ENCODE measurements at places on chromosomes 4 and X.

DNA sequence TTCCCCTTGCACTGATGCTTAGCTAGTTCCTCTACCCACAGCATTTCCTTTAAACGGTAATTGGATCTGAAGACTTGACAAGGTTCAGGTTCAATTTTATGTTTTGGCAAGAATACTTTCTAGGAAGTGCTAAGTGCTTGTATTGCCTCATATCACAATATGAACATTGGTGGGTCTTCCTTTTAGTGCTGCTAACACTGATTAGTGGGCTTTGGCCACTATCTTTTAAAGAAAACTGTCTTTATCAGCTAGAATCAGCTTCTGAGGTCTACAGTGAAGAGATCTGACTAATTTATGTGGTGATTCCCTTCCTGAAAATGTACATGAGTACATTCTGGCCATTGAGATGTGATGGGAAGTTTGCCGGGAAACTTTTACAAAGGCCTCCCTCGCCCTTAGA is 316.7 kb upstream of the KLF3 start:
- no peak for DNase-seq

GRCh38 chr4:24768006-24768405 is 27.4 kb upstream of the SOD3 start:
- no peak for DNase-seq

DNA sequence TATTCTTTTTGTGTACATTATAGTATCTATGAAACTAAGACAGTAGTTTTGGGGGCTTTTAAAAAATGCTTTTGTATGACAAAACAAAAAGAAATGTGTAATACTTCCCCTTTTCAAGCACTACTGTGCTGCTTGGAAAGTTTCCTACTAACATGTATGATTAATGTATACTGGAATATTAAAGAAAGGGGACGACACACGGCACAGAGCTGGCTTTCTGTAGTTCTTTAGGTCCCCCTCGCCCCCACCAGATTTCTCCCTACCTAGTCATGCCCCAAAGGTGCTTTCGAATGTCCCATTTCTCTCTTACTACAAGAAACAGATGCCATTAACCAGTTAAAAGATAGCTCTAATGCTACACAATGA is 1.6 kb upstream of the AP1S2 start:
- no peak for DNase-seq

DNA sequence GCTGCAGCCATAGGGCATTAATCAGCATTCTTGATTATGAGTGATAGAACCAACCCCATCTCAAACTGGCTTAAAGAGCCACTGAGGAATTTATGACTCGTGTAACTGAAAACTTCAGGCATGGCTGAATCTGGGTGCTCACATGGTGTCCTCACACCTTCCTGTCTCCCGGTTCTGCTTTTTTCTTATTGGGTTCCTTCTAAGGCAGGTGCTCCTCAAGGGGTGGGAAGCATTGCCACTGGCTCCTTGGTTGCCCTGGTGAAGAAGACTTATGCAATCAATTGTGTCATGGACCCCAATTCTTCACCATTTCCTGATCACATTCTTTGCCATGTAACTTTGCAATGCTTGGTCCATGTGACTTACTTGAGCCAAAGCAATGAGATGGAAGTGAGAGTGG is 4.3 kb upstream of the ZCCHC4 start:
- DNase-seq = no peak

DNA sequence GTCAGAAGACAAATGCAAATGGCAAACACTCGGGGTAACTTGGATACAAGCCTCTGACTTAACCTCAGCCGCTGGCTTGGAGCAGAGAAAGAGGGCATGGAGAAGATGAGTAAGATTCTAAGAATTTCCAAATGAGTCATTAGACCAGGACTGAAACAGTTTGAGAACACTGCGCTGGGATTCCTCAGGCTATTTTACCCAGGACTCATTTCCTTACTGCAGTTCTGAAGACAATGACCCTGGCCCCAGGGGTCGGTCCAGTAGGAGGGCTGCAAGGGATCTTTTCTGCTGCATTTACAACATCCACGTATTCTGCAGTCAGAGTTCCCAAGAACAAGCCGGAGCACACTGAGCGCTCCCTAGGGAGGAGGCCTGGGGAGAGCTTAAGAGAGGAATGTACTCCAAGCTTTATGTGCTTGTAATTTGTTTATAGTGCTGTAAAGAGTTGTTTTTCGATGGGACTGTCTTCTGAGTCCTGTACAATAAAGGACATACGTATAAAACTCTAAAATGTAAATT is 27.3 kb upstream of the SORBS2 start:
- no peak for DNase-seq

GRCh38 chrX:65720381-65720964 is 53.0 kb downstream of the MSN start:
- DNase-seq = no peak

DNA sequence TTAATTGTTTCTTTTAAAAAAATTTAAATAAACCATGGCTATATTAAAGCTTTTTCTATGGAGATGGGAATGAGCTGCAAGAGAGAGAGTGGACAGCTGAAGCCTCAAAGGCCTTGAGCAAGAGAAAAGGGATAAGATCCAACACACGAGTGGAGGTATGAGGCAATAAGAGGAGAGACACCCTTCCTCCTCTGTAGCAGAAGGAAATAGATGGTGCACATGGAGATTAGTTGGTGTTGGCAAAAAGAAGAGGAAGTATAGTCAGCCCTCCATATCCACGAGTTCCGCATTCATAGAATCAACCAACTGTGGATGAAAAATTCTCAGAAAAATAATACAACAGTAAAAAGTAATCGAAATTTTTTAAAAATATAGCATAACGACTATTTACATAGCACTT is 3.2 kb downstream of the CXorf38 start:
- DNase-seq = no peak

- no peak for DNase-seq
These were observed 119.0 kb downstream of the APBB2 start for GRCh38 chr4:41095192-41095872.

GRCh38 chrX:107204068-107204605 is 2.1 kb downstream of the NUP62CL start:
- DNase-seq = no peak

GRCh38 chr4:70849291-70849690 is 9.6 kb upstream of the GRSF1 start:
- DNase-seq = no peak

- no peak for DNase-seq
These were observed 205.4 kb downstream of the GRIA2 start for GRCh38 chr4:157425897-157426296.

- DNase-seq = no peak
These were observed 240.4 kb upstream of the TET2 start for GRCh38 chr4:104906276-104906675.
